Metanephros (tissue), 2 donors: ENCODE measurements at places on chromosomes 4 and X. TPM values are rescaled to one million over a fixed set of nuclear protein-coding genes. Genes with fewer than 3 reads are reported as not detected.

Gene GAGE12H
- not detected for total RNA-seq

Gene TMEM47
- 44.8 TPM for total RNA-seq

Gene BEND4
- 1.4 TPM for total RNA-seq

Gene FAM149A
- total RNA-seq = 38.1 TPM

Gene UCP1
- total RNA-seq = not detected

Gene SMIM10L2A
- 4.8 TPM for total RNA-seq
